ENCODE measurements at places on chromosomes 7 and 10. TPM values are rescaled to one million over a fixed set of nuclear protein-coding genes. Genes with fewer than 3 reads are reported as not detected.

Gene ELFN1
- 5.8 TPM for total RNA-seq

Gene CCDC6
- total RNA-seq: 55.4 TPM

Gene PAX4
- 3.4 TPM for total RNA-seq

Gene CYP2E1
- 0.62 TPM for total RNA-seq

Gene HOGA1
- 0.57 TPM for total RNA-seq

Gene SLC13A4
- total RNA-seq: 11.3 TPM

Gene LIPK
- total RNA-seq: 3.2 TPM

Gene PRSS37
- not detected for total RNA-seq

Gene CRYGN
- 1.3 TPM for total RNA-seq

Gene OPN4
- not detected for total RNA-seq

Gene CHAT
- 0.62 TPM for total RNA-seq

Gene EMX2
- total RNA-seq: 29.9 TPM

Gene RALA
- 44.1 TPM for total RNA-seq

Gene GPNMB
- total RNA-seq: 13.3 TPM

Gene LRRTM3
- 2.5 TPM for total RNA-seq

Gene SLC13A1
- total RNA-seq: 0.07 TPM

Gene AKR1C2
- 87.5 TPM for total RNA-seq

Gene TMEM273
- not detected for total RNA-seq

Gene ZNF789
- 12.6 TPM for total RNA-seq
